ENCODE measurements at places on chromosomes 7 and 10.

DNA sequence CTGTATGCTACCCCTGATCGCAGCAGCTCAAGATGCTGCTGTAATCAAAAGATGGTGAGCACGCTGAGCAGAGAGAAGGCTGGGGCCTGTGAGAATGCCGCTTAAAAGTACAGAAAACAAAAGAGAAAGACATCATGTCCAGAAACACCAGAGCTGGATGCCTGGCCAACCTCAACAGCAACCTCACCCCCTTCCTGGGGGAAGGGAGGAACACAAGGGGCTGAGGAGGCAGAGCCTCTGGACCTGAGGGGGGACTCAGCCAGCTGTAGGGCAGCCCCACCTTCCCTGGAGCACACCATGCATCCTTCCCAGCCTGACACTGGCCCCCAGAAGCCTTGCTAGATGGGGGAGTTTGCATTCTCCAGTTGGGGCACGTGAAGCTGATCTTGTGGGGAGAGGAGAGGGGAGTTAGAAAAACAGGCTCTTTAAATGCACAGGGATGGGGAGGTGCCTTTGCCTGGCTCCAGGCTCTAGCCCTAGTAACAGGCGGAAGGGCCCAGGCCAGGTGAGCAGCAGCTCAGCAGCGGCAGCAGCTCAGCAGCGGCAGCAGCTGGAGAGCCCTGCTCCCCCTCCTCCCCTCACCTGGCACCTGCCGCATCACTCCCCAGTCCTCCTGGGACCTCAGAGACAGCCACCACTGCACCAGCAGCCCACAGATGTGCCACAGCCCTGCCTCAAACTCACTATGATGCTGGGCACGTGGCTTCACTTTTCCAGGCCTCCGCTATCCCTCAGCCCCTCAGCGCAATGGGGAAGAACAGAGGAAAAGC is 156.3 kb downstream of the NEURL1 start:
- DNase-seq: no peak

- no peak for DNase-seq
Measured at GRCh38 chr7:51430480-51431086, 114.0 kb upstream of the COBL start.

GRCh38 chr7:8176370-8177081 is 85.4 kb downstream of the ICA1 start:
- peak; percentile 31 for DNase-seq

DNA sequence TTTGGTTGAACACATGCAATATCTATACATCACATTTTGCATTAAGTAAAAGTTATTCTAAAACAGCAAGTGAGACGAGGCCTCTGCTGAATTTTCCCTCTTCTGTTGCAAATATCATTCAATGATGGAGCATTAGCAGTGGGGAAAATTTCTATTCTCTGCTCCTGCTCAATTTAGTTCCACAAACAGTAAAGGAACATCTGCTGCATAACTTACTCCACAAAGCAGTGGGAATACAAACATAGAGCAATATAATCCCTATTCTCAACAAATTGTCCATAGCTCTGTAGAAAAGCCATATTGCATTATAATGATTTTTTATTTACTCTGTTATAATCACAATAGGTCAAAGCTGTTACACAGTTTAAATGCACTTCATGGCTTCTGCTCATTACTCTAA is 5.9 kb downstream of the AGR3 start:
- no peak for DNase-seq

- DNase-seq: no peak
Measured at GRCh38 chr10:13837966-13838365, 251.2 kb downstream of the PRPF18 start.

DNA sequence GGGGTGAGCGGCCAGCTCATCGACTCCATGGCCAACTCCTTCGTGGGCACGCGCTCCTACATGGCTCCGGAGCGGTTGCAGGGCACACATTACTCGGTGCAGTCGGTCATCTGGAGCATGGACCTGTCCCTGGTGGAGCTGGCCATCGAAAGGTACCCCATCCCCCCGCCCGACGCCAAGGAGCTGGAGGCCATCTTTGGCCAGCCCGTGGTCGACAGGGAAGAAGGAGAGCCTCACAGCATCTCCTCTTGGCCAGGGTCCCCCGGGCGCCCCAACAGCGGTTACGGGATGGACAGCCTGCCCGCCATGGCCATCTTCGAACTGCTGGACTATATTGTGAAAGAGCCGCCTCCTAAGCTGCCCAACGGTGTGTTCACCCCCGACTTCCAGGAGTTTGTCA is 17.4 kb upstream of the TSPAN33 start:
- DNase-seq: no peak

DNA sequence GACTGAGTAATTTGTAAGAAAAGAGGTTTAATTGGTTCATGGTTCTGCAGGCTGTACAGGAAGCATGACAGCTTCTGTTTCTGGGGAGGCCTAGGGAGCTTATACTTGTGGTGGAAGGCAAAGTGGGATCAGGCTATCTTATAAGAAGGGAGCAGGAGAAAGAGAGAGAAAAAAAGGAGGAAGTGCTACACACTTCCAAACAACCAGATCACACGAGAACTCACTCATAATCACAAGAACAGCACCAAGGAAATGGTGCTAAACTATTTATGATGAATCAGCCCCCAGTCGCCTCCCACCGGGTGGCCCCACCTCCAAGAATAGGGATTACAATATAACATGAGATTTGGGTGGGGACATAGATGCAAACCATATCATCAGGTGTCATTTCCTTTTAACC is 89.1 kb upstream of the KCNMA1 start:
- DNase-seq: no peak

DNA sequence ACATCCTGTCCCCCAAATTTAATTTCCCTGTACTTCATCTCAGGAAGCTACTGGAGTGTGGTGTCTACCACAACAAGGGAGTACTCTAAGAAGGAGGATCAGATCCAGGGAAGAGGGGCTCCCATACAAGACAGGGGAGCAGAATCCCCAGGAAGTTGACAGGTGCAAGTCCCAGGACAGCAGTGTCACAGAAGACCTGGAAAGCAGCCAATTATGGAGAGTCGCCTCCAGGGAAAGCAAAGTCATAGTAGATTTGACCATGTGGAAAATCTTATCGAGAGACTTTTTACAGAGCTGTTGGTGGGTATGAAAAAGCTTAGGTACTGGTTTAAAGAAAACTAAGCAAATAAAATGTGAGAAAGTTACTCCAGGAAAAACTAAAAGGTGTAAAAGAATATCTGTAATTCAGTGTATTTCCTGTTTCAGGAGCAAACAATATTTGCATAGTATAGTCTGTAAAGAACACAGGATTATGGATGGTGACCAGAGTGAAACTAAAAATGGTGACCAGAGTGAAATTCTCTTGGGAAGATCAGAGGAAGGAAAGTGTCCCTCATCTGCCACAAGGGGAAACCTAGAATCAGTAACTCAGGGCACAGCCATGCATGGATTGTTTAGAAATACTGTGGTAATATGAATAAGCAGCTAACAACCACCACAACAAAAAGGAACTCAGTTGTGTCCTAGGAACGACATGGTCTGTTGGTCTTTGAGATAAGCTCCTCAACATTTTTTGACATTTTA is 44.5 kb downstream of the LANCL2 start:
- no peak for DNase-seq

GRCh38 chr10:104146882-104147281 is 24.9 kb downstream of the SFR1 start:
- DNase-seq: no peak

- DNase-seq: no peak
Measured at GRCh38 chr10:78936412-78937342, 132.1 kb upstream of the ZMIZ1 start.

- no peak for DNase-seq
Measured at GRCh38 chr7:156006024-156006423, 193.8 kb upstream of the SHH start.

GRCh38 chr7:2529161-2530070 is 9.8 kb downstream of the LFNG start:
- DNase-seq: no peak

- DNase-seq: no peak
Measured at GRCh38 chr10:119306986-119307392, 99.6 kb downstream of the GRK5 start.

DNA sequence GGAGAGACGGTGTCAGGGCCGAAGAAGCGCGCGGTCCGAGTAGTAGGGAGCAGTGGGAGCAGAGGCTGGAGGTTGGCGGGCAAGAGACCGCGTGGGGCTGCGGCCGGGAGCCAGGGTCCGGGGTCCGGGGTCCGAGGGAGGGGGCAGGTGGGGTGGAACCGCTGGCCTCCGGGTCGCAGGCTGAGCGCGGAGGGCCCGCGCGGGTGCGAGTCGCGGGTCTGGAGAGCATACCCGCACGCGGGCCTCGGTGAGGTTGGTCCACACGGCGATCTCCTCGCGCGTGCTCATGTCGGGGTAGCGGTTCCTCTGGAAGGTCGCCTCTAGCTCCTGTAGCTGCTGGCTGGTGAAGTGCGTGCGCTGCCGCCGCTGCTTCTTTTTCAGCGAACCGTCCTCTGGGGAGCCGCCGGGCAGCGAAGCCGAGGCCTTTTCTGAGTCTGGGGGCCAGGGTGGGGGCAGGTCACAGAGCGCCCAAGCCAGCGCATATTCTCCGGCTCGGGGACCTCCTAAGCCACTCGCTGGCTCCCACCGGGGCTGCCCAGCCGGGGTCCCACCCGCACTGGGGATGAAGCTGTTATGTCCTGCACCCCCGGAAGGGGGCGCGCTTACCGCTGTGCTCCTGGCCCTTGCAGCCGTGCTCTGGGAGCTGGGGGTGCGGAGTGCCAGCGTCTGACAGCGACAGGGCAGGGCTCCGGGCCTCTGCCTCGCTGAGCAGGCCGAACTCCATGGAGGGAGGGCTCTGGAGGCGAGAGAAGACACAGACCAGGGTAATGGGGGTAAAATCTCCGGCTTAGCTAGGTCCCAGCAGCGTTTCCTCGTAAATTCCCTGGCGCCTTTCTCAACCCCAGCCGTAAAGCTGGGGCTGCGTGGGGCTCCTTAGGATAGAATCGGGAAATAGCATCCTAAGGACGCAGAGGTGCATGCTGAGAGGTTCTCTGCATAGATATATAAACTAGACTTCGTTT is 5.5 kb downstream of the ELOVL3 start:
- peak; percentile 50 for DNase-seq

- no peak for DNase-seq
Measured at GRCh38 chr10:7559386-7559785, 107.4 kb downstream of the ITIH5 start.

GRCh38 chr7:155754165-155754564 is 58.1 kb downstream of the SHH start:
- no peak for DNase-seq

GRCh38 chr10:130335336-130335735 is 199.1 kb downstream of the GLRX3 start:
- DNase-seq: no peak

GRCh38 chr10:30999070-30999712 is 32.5 kb downstream of the ZNF438 start:
- DNase-seq: no peak

DNA sequence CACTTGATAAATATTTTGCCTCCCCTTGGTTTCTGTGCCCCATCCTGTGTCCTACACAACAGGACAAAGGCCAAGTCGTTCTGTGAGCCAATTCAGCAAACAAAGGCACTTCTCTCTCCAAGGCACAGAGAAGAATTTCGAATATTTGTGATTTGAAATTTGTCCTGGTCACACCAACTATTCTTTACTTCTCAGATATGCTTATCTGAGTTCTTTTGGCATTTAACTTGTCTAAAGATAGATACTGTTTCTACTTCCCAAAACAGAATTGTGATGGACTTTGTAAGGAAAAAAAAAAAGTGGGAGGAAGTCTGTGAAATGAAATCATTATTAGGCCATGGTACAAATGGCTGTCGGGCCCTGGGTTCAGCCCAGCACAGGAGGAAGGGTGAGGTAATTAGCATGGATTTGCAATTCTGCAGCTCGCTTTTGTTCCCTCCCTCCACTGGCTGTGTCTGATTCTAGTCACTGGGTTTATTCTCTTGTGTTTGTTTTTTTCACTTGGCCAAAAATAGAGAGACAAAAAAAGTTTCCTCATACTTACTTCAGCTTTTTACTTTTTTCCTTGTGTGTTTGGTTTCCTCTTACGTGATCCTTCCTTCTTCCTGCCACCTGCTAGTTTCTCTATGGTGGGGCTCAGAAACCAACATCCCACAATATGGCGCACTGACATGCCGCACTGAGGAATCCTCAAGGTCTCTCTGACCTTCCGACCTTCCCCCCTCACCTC is 108.2 kb upstream of the MKLN1 start:
- no peak for DNase-seq

- DNase-seq: no peak
Measured at GRCh38 chr7:70016044-70016770, 417.9 kb downstream of the AUTS2 start.

DNA sequence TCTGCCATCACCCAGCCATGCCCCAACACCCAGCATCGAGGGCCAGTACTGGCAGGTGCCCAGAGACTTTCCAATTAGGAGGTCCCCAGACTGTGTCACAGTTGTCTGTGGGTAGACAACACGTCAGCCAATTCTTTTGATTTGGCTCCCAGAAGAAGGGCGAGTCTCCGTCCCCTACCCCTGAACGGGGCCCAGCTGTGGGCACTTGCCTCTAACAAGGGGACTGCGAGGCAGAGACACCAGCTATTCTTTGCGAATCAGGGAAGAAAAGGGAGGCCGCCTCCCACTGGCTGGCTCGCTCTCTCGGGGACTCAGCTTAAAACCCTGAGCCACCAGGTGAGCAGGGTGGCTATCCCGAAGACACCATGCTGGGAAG is 167.3 kb downstream of the USP6NL start:
- DNase-seq: no peak

DNA sequence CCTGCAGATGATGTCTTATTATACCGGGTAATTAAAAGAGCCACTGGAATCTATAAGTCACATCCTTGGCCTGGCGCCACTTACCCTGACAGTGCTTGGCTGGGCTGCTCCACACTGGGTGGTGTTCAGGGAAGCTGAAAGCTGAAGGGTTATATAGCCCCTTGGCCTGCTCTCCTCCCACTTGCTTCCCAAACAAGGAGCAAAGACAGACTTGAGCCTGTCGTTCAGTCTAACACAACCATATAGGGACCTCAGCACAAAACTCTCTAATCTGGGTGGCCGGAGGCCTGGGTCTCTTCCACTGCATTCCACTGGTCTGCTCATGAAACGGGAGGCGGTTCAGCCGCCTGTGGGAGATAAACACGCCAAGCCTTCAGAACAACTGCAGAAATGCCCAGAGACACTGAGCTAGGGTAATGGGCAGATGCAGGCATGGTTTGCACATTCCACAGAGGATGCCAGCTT is at the start of gene ACTA2:
Gene ACTA2, minus strand, starts transcription at position 127 of the 465 bp plus-strand sequence. CDS start 3,843 bp downstream, outside the sequence.
- DNase-seq: no peak

DNA sequence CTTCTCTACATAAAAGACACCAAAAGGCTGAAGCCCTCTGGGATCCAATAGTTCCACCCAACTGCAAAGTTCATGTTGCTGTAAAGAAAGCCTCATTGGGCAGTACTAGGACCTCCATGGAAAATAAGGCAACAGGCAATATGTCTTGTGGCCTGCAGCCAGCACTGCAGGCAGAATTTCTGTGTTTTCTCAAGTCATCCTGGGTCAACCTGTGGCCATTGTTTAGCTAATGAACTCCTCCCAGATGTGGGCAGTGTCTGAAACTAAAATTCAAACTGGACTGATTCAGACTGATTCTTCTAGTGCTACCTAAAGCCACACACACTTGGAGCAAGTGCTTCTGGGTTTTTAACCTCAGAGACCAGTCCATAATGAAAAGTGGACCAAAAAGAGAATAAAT is 141.5 kb downstream of the PPP1R17 start:
- DNase-seq: no peak

GRCh38 chr10:72297281-72297804 is 23.6 kb downstream of the DDIT4 start:
- peak; percentile 91 for DNase-seq

- no peak for DNase-seq
Measured at GRCh38 chr7:75621124-75621523, 117.6 kb downstream of the HIP1 start.
